Glomerular endothelial cell (primary cell): ENCODE measurements at places on chromosomes 7 and 10. TPM values are rescaled to one million over a fixed set of nuclear protein-coding genes. Genes with fewer than 3 reads are reported as not detected.

DNA sequence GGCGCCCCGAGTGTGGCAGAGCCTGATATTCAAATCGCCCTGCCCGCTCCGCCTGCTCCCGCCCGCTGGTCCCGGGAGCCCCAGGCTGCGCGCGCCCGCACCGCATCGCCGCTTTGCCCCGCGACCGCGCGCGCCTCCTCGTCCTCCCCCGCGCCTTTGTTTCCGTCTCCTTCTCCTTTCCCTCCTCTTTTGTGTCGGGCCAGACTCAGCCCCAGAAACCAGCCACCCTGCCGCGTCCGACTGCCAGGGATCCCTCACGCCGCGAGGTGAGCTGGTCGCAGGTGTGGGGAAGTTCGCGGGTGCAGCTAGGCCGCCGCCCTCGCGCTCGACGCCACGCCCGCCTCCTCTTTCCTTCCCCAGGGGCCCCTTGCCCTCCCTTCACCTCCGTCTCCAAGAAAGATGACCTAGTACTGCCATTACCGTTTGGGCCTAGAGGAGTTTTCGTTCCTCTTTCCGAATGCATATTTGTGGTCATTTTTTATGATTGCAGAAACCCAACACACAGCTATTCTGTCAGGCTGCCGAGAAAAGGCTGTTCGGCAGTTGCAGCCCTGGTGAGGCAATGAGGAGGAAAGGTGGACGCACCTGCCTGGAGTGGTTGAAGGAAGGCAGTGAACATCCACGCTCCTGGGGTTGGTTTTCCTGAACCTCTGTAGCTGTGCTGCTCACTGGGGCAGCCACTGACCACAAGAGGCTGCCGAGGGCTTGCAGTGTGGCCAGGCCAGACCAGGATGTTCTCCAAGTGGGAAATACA is 107.3 kb downstream of the SNX10 start:
- DNase-seq = no peak

The POU6F2 gene
- total RNA-seq = not detected in 2 replicates

DNA sequence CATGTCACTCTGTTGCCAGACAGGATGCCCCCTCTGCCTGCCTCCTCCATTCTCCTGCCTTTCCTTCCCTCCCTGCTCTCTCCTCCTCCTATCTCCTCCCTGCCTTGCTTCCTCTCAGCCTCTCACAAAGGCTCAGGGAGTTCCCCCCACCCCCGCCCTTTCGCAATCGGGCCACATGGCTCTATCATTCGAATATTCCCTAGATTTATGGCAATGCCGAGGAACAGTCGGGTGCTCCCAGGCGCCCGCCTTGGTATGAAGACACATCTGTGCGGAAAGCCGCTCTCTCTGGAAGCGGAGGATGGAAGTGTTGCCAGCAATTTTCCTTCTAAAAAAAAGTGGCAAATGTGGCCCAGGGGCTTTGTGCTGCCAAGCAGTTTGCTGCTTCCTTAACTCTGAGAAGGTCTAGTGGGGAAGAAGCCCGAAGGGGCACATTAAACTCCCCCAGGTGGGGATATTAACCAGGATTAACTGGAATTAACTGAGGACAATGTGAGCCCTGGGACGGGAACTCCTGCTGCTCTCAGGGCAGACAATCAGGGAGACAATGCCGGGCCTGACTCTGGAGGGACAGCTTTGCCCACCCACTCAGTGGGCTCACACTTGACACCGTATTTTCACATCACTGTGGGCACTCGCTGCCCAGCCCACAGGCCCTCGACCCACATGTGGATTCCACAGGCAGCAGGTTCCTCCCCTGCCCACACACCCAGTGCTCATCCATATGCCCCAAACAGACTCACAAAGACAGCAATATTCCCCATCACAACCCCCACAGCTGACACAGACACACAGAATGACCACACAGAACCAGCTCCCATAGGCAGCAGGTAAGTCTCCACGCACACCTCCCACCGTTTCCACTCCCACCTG is 88.4 kb upstream of the SMNDC1 start:
- no peak for DNase-seq

DNA sequence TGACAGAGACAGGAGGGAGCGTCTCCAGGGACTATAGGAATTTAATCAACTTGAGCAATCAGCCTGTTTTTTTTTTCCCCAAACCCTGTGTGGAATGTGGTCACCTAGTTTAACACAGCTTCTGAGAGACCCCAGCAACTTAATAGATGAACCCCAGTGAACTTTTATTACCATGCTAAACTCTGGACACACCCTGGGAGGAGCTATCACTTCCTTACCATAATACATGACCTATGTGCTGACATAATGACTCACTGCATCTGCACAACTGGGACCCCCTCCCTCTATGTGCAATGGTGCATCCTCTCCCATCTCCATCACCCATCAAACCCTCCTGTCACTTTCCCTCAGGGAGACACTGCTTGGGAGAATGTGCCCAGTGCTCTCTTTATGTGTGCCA is 83.7 kb downstream of the EPC1 start:
- no peak for DNase-seq

GRCh38 chr7:23022258-23022769 is 8.4 kb upstream of the HYCC1 start:
- DNase-seq = no peak

DNA sequence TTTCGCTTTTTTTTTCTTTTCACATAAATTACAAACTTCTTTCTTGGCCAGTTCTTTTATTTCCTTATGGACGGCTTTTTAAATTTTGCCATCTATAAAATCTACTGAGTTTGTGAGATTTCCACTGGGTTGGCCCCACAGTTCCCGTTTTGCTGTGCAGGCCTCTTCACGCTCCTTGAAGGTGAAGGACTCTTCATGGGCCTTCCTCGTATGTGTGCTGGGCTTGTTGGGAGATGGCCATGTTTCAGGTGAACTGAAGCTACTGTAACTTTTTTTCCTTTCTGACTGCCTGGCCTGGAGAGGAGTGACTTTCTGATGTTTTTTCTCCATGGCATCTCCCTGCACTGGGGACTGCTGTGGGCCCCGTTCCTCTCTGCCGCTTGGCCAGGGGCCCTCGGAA is 262.4 kb downstream of the COBL start:
- no peak for DNase-seq
